Skin of body (tissue), 3 donors: ENCODE measurements at places on chromosomes 16 and 17. TPM values are rescaled to one million over a fixed set of nuclear protein-coding genes. Genes with fewer than 3 reads are reported as not detected.

Gene COIL
- 17.1 TPM for total RNA-seq

DNA sequence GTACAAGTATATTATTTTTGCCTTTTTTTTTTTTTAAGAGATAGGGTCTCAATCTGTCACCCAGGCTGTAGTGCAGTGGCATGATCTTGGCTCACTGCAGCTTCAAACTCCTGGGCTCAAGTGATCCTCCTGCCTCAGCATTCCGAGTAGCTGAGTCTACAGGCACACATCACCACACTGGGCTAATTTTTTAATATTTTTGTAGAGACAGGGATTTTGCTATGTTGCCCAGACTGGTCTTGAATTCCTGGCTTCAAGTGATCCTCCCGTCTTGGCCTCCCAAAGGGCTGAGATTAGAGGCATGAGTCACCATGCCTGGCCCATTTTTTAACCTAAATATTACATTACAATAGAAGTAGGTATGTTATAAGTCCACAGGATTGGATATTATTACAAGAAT, 3.2 kb downstream of the TERB1 start:
- DNase-seq, result no peak

DNA sequence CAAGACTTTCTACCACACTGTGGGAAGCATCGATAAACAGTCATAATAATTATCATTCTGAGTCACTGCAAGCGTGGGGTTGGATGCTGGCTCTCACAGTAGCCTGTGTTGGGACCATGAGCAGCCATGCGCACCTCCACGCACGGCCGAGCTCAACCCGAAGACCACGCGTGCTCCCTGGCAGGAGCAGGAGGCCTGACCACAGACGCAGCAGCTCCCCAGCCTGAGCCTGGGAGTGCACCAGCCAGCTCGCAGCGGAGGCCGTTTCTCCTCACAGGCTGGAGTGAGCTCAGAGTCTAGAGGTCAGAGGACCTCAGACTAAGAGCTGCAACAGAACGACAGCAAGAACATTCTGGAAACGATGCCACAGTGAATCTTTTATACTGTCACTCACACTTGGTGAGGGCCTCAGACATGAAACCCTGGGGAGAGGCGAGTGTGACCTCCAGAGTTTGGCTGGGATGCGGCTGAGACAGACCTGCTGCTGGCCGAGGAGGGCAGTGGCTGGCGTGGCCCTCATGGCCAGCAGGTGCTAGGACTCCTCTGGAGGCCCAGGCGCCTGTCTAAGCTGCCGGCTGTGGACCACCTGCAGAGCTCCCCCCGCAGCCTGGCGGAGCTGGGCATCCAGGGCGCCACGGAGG, 6.0 kb downstream of the NDUFAF8 start:
- DNase-seq, result no peak

DNA sequence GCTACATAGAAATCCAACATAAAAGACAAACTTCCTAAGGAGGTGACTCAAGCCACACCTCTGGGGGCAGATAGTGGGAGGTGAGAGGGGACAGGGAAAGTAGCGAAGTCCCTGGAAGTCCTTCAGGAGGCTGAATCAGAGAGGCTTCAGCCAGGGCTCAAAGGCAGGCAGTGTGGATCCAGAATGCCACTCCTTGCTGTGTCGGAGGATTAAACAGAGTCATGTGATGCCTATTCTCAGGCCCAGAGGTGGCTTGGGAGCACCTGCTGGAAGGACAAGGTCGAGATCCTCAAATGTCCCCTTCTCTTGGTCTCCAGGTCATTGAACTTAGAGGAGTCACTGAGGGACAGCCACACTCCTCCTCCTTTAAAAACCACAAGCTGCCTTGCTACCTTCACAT, 391.1 kb downstream of the SOX9 start:
- DNase-seq, result no peak

DNA sequence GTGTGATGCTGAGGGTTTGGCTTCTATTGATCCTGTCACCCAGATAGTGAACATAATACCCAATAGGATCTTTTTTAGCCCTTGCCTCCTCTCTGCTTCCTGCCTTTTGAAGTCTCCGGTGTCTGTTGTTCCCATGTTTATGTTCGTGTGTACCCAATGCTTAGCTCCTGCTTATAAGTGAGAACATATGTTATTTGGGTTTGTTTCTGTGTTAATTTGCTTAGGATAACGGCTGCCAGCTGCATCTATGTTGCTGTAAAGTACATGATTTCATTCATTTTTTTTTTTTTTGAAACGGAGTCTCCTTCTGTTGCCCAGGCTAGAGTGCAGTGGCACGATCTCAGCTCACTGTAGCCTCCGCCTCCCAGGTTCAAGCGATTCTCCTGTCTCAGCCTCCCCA, 23.0 kb downstream of the DUS2 start:
- DNase-seq, result no peak
